CD4-positive, alpha-beta memory T cell (primary cell): ENCODE measurements at places on chromosomes 2 and 18. TPM values are rescaled to one million over a fixed set of nuclear protein-coding genes. Genes with fewer than 3 reads are reported as not detected.

GRCh38 chr18:59268721-59269562 lies 4.3 kb downstream of the RAX start:
- no peak for DNase-seq

DNA sequence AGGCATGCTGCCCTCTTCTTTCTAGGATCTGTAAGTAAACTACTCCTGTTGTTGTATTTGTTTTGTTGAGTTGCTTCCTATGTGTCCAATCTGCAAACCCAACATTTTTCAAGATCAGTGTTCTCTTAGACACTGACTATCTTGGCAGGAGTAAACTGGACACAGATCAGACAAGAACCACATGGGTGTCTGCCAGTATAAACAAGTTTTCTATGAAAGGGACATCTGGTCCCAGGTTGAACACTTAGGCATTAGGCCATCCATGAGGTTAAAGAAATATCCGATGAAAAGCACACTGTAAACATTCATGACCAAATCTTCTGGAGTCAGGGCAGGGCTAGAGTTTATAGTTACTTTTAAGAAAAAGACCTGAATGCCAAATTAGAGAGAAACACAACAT lies 441.8 kb downstream of the NYAP2 start:
- no peak for DNase-seq

- DNase-seq = no peak
Measured at GRCh38 chr18:55351241-55351691, 236.7 kb downstream of the TCF4 start.

GRCh38 chr2:46490521-46491141 lies 11.3 kb downstream of the TMEM247 start:
- no peak for DNase-seq

DNA sequence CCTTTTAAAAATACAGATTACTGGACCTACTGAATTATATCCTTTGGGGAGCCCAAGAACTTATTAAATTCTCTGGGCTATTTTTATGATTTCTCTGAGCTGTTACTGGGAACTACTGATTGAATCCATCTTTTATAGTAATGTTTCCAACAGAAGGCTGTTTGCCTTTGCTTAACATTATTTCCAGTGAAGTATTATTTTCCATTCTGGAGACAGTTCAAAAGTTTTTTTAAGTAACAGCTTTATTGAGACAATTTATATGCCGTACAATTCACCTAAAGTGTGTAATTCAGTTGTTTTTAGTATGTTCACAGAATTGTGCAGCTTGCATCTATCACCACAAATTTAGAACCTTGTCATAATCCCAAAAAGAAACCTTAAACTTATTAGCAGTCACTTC lies 100.6 kb downstream of the BABAM2 start:
- no peak for DNase-seq

GRCh38 chr2:32865399-32866068 lies 81.2 kb upstream of the LTBP1 start:
- DNase-seq = no peak

GRCh38 chr2:122523143-122523542 lies 767.7 kb downstream of the TSN start:
- no peak for DNase-seq

DNA sequence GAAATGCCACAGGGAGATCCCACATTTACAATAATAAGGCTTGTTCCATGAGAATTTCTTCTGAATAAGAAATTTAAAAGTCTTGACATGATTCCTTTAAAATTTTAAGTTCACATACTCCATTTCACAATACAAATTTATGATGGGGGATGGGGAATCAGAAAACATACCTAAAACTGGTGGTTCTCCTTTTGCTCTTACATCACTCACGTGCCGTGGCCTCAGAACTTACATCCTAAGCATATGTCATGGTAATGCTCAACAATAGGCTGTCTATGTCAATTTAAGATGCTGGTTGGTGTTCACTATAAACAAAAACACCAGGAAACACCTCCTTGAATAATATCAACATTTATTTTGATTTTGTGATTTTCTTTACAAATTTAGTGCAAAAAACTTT lies 12.8 kb downstream of the UPP2 start:
- no peak for DNase-seq

GRCh38 chr2:66364495-66365333 lies 70.2 kb upstream of the MEIS1 start:
- no peak for DNase-seq

- peak; percentile 20 for DNase-seq
Measured at GRCh38 chr18:42028247-42028832, 73.3 kb downstream of the PIK3C3 start.

DNA sequence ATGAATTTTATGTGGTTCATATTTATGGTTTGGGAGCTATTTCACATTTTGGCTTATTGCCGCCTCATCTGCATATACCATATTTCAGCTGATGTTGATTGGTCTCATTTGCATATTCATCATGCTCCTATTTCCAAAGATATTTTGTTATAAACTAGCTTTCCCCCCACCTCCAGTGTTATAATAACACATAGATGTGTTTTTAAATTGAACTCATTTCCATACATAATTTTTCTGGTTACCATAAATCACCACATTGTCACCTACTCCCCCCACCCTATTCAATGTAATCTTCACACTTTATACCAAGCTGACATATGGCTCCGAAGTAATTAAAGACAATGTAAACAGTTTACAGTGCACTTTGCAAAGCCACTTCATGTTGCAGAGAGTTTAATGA lies 101.2 kb downstream of the FSHR start:
- DNase-seq = no peak

GRCh38 chr2:241616168-241617125 lies 20.5 kb downstream of the THAP4 start:
- DNase-seq = no peak

- no peak for DNase-seq
Measured at GRCh38 chr2:54212456-54212855, 43.6 kb downstream of the TSPYL6 start.

- DNase-seq = no peak
Measured at GRCh38 chr2:166091439-166091838, 36.4 kb downstream of the SCN1A start.

DNA sequence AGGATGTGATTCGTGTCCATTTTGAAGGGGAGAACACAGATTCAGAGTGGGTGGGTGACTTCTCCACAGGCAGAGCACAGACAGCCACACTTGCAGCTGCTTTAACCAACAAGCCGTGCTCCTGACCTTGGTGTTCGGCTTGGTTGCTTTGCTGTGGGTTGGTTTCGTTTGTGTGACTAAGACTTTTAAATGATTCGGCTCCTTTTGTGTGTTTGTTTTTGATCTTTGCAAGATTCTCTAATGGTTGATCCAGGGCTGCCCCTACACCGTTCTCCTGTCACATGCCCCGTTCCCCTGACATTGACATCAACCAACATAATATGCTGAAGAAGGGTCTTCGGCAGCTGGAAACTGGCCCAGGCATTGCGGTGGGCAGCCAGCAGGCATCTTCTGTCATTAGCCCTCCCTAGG lies 95.9 kb upstream of the MBOAT2 start:
- DNase-seq = no peak

DNA sequence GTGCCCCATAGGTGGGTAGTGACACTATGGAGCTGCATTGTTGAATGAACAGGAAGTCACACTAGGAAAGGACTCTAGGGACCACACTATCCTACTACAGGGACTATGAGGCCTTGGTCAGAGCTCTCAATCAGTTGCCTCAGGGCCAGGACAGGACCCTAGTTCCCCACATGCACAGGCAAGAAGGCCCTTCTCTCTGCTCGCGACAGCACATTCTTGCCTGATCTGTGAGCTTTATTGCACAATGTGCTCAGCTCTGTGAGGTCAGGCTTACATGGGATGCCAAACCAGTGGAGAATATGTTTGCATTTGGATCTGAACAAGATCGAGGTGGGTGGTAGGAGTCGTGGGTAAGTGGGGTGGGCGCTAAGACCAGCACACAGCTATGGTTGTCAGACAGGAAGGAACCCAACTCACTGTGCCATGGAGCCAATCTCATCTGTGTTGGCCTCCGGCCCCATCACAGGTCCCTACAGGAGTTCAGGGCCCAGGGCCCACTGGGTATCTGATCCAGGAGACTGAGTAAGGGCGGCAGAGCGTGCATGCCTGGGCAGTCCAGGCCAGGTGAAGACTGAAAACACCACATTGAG lies 8.0 kb downstream of the PCARE start:
- no peak for DNase-seq

DNA sequence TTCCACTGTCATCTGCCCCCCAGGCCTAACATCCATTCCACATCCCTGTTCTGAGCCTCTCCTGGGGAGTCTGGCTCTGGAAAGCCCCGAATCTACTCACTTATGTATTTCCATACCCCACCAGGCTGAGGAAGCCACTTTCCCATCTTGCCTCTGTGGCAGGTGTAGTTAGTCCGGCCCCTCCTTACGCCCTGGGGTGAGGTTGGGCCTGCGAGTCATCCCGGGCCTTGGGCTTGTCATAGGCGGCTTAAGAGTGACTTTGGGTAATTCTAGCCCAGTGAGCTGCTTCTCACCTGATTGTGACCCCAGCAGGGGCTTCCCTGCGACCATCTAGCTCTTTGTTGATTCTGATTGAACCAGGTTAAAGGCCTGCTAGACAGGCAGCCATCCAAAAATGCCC lies 21.1 kb downstream of the PCARE start:
- no peak for DNase-seq

GRCh38 chr18:10164271-10165071 lies 250.7 kb downstream of the VAPA start:
- DNase-seq = no peak

DNA sequence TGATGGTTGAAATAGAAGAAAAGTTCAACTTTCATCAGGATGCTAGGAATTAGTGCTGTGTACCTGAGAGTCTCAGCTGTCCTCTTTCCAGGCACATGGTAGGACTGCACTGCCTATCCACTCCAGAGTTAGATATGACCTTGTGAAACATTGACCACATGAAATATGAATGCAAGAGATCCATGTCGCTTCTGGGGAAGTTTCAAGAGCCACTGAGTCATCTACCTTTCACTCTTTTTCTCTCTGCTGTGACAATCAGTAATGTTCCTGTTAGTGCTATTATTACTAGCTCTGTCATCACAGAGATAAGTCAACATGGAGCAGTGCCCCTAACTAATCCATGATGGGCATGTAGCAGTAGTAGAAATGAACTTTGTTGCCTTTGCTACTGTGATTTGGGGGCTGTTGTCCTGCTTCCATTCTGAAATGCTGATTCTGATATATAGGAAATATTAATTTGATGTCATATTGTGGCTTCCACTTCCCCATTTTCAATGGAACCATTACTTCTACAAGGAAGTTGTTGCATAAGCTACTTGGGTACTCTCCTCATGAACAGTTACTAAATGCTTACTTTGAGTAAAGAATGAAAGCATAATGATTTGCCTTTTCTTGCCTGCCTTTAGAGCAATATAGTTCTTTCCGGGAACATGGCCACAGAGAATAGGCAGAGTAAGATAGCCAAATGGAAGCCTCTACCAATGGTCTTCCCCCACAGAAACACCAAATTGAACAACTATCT lies 192.8 kb upstream of the ZNF521 start:
- DNase-seq = no peak

DNA sequence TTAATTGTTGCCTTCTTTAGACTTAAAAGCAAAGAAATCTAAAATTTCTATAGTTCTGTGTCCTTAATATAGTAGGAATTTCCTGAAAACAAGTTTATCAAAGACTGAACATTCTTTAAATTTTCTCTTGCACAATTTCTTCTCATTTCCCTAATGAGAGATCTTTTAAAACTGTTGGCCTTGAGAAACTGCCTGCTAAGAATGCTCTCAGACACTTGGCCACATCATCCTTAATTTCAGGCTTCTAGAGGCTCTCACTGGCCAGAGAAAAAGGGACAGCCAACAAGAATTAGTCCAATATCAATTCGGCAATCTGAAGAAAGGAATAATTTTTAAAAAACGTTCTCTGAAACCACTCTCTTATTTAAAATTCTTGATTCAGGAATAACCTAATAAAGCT lies 167.0 kb upstream of the CREB1 start:
- no peak for DNase-seq

DNA sequence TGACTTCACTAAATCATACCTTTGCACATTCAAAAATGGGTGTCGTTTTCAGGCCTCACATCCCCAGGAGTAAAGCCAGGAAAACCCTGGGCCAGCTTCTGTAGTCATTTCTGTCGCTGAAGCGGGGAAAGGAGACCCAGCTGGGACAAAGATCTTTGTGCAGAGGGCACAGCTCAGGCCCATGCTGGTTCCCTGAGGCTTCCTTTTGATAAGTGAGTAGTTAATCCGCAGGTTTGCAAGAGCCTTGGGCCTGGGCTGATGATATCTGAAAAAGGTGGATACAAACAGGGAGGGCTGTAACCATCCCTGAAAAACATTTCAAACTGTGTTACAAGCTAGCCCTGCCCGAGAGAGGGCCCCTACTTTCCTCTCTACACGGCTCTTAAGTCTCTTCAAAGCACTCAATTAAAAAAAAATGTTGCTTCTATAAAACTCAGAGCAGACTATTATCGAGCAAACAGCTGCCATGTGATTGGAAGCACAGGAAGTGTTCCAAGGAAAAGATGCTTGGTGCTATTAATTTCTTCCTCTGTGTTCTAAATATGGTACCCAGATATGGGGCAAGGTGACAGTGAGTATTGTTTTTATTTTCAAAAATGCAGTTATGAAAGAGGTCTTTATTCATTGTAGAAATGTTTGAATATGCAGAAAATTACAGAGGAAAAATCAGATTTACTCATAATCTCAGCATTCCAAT lies 117.2 kb downstream of the LNPK start:
- DNase-seq = no peak

GRCh38 chr2:39120521-39120770 lies 405 bp downstream of the SOS1 start:
- no peak for DNase-seq

- no peak for DNase-seq
Measured at GRCh38 chr2:117359266-117359914, 455.1 kb upstream of the DDX18 start.

GRCh38 chr18:49850636-49851035 lies 37.3 kb upstream of the ACAA2 start:
- DNase-seq = no peak

DNA sequence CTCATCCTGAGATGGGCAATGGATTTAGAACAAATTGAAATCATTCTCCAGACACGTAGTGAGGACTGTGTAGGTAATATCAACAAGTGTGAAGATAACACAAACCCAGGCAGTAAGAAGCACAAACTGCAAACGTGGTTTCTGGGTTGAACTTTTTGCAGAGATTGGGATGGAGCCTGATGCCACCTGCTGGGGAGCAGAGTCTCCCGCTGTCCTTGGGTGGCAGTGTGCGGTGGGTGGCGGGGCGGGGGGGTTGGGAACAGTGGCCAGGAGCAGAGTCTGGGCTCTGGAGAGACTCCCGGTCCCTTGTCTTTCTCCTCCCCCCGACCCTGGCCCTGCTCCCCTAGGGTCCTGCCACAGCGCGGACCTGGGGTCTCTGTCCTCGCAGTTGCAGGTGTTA lies 19.5 kb downstream of the TRAF3IP1 start:
- no peak for DNase-seq

- DNase-seq = no peak
Measured at GRCh38 chr2:11521775-11522174, 12.1 kb upstream of the GREB1 start.

- DNase-seq = peak; percentile 6
Measured at GRCh38 chr18:56869189-56869777, 218.1 kb downstream of the WDR7 start.

Gene DNAJC5G
- not detected for total RNA-seq

Gene C2orf81
- total RNA-seq = 7.5 TPM

Gene RUFY4
- total RNA-seq = 0.30 TPM

Gene CFAP210
- not detected for total RNA-seq

Gene ZNF396
- total RNA-seq = 7.3 TPM

Gene NYAP2
- 0.06 TPM for total RNA-seq

Gene NOSTRIN
- total RNA-seq = not detected

Gene LIMS3
- 3.6 TPM for total RNA-seq

Gene ANO7
- 0.81 TPM for total RNA-seq

Gene NPHP1
- total RNA-seq = 0.64 TPM

Gene SPDYA
- 4.9 TPM for total RNA-seq

Gene VWC2L
- not detected for total RNA-seq
